ENCODE measurements at places on chromosomes 4 and X.

DNA sequence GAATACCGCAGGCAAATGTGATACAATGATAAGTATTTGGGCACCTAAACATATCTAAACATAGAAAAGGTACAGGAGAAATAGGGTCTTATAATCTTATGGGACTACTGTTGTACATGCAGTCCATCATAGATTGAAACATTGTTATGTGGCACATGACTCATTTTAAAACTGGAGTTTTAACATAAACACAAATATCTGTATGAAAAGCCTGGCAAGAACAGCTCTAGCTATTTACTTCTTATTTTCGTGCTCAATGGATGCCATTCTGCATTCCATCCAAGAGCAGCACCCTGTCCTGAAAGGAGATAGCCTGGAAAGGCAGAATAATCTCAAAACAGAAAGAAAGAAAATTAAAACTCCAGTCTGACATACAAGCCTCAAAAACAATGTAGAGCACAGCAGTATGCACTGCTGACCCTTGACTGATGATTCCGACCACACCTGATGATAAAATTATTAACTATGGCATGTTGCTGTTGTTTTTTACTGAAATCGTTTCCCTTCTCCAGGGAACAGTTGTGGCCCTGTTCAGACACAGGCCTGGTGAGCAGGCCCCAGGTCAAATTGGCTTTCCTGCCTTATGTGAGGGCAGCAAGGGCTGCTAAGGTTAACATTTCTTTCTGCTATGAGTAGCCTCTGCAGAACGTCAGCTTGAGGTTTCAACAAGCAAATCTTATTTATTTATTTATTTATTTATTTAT lies 152.7 kb downstream of the APBB2 start:
- no peak for DNase-seq

DNA sequence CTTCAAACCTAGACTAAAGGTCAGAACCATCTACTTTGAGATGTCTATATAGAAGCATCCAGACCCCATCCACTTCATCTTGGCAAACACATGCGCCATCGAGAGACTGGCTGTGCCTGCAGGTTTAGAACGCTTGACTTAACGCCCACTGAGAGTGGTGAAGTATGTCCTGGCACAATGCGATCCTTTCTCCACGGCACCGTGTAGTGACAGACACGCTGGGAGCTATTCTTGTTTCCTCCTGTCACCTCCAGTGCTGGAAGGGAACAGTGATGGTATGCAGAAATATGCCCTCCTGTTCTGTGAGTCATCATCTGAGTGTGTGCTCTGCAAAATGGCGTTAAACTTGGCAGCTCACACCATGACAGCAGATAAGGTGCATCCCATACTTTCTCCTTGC lies 330.2 kb downstream of the NLGN4X start:
- no peak for DNase-seq

DNA sequence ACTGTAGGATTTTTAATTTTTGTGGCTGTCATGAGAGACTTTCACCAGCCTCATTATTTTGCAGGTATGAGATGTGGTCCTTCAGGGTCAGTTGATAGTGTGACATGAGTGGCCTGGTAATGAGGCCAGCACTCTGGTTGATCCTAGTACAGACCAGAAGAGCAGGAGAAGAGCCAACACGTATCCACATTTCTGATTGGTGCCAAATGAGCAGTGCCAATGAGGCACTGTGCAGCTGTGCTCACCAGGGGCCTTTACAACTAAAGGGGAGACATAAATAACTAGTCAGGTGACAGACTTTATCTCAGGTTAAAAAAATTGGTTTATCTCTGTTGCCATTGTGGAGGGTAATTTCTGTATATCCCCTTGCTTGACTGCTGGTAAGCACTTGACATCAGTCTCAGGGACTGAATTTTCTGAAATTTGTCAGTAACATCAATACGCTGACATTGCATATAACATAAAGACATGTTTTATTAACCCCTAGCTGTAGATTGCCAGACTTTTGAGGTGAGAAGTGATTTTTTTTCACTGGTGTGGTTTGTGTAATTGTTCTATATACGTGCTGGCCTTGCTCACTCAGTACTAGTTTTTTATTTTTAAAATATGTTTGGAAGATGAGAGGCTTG lies 101.2 kb downstream of the AFF1 start:
- no peak for DNase-seq

GRCh38 chr4:147360301-147360700 lies 120.6 kb upstream of the EDNRA start:
- no peak for DNase-seq

DNA sequence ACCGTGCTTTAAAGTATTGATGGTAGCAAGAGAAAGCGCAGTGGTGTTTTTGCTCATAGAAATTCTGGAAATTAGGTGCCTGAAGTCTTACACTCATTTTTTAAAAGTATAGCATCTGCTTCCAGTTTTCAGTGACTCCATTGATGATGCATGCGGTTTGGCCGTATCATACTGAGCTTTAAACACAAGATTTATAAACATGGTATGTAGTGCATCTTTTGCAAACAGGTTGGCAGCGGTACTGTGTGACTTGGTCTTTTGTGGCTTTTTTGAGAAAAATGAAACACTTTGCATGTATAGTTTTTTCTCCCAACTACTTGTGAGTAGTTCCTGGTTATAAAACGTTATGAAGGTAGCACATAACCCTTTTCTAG lies 2.0 kb downstream of the DDX3X start:
- DNase-seq = peak; percentile 37

GRCh38 chrX:15242899-15243555 lies 26.9 kb downstream of the ASB9 start:
- DNase-seq = peak; percentile 55

- no peak for DNase-seq
These were observed 12.8 kb downstream of the AFF1 start for GRCh38 chr4:86947501-86948120.

GRCh38 chr4:63430105-63430504 lies 979.1 kb downstream of the TECRL start:
- no peak for DNase-seq

- no peak for DNase-seq
These were observed 349.2 kb downstream of the IQCM start for GRCh38 chr4:149466446-149466845.

DNA sequence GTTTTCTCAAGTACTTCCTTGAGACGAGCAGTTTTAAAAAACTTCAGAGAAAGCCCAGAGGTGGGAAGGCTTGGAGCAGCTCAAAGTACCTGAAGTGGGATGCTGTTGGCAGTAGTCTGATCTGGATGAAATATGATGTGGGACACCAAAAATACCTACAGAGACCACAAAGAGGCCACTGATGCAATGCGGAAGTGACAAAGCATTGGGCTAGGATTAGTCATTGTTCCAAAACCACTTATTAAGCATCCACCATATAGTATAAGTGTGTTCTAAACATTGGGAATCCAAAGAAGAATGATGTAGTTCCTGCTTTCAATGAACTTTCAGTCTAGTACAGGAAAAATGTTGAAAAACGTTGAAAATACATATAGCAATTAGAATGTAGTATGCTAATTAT lies 386.1 kb upstream of the CNKSR2 start:
- DNase-seq = no peak

DNA sequence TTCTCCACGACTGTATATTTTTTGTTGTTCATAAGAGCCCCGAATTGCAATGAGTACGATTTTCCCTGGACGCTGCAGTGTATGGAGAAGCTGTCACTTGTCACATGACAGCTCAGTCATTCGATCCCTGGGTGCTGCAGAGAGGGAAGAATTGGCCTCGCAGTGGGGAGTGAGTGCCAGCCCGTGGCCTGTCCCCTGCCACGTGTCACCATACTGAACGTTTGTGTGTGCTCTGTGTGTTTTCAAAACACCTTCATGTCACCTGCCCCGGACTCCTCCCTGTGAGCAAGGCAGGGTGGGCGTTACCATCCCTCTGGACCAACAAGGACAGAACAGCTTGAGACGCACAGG lies 77.9 kb downstream of the TBL1X start:
- DNase-seq = no peak

GRCh38 chrX:30111431-30111830 lies 103.9 kb upstream of the MAGEB2 start:
- DNase-seq = no peak

GRCh38 chr4:101065935-101066485 lies 281.3 kb downstream of the PPP3CA start:
- no peak for DNase-seq

DNA sequence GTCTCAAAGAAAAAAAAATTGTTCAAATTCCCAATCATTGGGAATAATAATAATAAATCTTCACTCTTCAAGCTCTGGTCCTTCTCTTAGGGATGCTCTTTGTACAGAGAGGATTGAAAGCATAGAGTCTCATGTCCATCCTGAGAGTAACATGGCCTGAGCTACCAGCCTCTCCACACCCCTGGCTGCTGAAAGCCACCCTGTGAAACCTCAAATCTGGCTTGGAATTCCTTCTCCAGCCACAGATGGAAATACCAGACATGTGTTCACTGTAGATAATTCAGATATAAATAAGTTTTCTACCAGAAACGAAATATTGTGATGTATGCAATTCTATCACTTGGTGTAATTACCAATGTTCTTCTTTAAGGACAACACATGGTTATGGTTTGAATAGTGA lies 140.6 kb downstream of the ARSF start:
- no peak for DNase-seq

DNA sequence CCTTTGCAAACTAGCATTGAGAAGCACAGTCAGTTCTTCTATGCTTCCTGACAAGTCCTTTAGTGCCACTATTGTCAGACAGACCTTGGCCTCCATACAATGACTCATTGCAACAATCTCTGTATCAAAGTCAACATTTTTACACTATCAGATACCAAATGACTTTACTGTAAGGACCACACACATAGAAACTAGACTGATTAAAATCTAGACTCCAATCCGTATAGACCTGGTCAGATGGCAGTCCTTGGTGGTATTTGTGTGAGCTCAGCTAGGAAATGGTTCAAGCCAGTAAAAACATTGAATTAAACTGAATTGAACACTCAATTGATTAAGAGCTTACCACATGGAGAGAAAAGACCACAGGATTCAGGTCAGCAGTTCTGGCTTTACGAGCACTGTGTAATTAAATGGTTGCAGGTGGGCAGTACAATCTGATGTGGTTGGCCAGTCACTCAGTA lies 549.8 kb upstream of the LCORL start:
- DNase-seq = no peak

DNA sequence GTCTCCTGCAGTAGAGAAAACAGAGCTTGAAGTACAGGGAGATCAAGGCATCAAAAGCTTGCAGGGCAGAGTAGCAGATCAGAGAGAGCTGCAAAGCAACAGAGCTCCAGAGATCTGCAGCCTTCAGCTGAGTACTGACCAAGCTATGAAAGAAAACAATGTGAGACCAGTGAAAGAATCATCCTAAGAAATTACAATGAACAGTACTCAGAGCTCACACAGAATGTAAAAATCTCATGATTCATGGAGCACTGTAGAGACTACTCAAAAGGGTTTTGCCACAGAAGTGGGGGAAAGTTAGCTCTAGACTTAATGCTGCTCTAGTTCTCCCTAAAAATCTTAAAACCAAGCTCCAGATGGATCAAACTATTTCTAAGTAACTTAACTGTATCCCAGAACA lies 80.0 kb upstream of the MAB21L2 start:
- no peak for DNase-seq

GRCh38 chr4:19803406-19803805 lies 448.3 kb upstream of the SLIT2 start:
- DNase-seq = no peak

DNA sequence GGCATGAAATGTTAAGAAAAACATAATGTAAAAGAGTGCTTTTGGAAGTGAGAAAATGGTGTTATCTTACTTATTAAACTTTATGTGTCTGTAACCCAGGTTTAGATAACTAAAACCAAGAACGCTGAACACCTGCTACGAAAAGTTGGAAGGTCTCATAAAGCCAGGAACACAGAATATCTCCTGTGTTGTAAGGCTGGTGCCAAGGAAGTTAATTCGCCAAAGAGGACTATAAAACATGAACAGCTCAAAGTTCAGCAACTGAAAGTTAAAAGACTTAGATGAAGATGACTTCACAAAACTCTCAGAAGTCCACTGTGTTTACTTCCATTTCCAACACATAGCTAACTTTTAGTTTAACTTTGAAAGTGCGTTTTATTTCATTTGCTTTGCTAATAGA lies 54.3 kb downstream of the GPRIN3 start:
- DNase-seq = no peak

- no peak for DNase-seq
These were observed 1.1 kb downstream of the LIN54 start for GRCh38 chr4:83009529-83009928.

DNA sequence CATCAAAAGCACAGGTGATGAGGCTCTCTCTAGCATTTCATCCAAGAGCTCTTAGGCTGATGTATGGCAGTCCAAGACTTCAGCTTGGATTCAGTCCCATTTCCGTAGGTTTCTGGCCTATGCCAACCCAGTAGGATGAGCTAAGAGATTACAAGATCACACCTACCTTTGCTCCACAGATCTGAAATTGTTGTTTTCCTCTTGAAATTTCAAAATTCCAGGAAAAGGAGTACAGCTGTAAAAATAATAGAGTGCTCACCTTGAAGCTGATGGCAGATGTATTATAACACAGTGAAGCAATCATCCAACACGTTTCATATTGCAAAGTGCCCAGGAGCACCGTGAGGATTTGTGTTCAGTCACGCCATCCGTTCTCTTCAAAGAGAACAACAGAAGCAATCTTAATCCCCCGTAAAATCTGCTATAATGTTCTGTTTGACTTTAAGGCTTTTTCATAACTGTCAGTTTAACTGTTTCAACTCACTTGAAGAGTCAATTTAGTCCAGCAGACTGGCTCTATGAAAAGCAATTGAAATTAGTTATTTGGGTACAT lies 137.5 kb downstream of the CPE start:
- no peak for DNase-seq

DNA sequence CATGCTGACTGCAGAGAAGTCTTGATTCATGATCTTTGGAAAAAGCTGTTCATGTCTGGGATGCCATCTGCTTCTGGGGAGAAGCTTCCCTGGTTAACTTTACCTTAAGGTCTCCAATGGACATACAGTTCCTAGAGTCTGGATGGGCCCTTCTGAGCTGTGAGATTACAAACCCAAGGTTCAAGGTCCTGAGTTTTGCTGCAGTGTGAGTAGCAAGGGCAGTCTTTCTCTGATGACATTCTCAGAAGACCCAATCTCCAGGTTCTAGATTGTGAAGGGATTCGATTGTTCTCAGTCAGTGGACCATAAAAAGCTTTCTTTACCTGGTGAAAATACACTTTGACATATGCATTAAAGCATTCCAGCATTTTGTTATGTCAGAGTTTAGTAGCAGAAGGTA lies 179.2 kb downstream of the AASDH start:
- DNase-seq = no peak

GRCh38 chrX:48600226-48600625 lies 2.9 kb downstream of the WDR13 start:
- no peak for DNase-seq

DNA sequence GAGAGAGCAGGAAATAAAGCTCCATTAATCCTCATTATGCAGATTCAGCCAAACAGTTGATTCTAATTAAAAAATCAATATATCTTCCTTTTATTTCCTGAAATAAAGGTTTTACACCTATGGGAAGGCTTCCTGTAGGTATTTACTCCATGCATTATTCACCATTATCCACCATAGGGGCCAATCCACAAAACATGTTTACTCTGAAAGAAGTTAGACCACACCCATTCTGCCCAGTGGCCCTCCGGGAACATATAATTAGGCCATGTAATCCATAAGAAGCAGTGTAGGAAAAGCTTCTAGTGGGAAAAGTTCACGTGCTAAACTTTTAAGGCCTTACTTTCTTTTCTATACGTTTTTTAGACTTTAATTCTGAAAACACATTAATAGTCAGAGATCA lies 57.7 kb downstream of the SAT1 start:
- DNase-seq = no peak

- DNase-seq = no peak
These were observed 325.5 kb upstream of the F9 start for GRCh38 chrX:139204898-139205667.

- no peak for DNase-seq
These were observed 371.5 kb upstream of the SLIT2 start for GRCh38 chr4:19880206-19880605.

Data from CD4-positive, alpha-beta T cell treated with Interleukin-2 at 100 ng/mL for 4 hours (primary cell).